Stimulated activated CD8-positive, alpha-beta memory T cell treated with anti-CD3 and anti-CD28 coated beads, Interleukin-4, amount 100 ng/mL, for 4 hours (primary cell): ENCODE measurements at places on chromosomes 7 and 10.

DNA sequence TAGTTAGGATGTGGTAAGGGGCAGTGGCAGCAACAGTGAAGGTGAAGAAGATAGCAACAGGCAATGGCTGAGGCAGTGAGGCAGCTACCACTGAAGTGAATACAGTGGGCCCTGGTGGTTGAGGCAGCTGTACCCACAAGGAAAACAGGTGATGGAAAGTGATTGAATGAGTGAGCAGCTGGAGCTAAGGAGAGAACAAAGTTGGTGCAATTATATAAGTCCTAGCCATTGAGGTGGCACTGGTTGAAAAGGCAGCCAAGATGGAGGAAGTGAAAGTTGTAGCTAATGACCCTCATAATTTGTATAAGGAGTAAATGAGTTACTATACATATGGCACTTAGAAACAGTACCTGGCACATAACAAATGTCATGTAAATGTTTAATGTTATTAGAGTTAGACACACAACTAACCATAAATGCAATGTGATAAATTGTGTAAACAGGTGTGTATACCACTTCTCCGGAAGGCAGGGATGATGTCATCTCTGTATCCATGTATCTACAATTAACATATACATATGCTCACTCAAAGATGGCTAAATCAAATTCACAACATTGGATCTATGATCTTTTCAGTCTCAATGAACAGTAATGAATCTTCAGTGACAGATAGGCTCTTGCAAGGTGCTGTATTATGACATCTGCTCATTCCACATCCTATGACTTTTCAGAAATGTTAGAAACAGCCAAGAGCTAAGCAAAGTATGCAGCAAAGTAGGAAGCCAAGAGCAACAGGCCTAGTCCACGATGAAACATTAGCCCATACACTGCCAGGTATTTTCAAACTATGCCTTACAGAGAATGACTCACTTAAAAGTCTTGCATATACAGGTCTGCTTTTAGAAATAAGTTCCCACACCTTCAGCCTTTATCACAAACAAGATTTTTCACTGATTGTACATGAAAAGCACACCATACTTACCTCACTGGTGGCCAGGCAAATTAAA lies 10.7 kb downstream of the XPNPEP1 start:
- no peak for DNase-seq

- no peak for DNase-seq
Measured at GRCh38 chr10:61975391-61975932, 74.0 kb downstream of the ARID5B start.

GRCh38 chr7:1844951-1845390 lies 174.9 kb downstream of the ELFN1 start:
- DNase-seq = no peak

GRCh38 chr7:102093599-102094315 lies 192.9 kb upstream of the SH2B2 start:
- DNase-seq = no peak

DNA sequence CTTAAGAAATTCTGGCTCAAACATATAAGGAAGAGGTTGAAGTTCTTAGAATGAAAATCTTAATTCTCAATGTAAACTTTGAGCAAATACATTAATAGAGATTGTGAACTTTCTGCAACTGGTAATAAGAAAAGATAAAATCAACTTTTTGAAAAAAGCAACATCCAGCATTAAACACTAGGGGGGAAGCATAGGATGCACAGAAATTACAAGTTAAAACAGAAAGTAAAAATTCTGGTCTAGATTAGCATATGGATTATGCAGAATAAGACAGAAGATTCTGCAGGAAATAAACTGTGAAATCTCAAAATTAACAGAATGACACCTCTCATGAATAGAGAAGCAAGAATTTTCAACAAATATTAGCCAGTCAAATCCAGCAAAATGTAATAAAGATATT lies 38.0 kb upstream of the CAV2 start:
- no peak for DNase-seq

GRCh38 chr10:65528986-65529385 lies 1396.8 kb upstream of the LRRTM3 start:
- DNase-seq = no peak

GRCh38 chr7:141389140-141389796 lies 161.9 kb upstream of the AGK start:
- DNase-seq = no peak

- DNase-seq = no peak
Measured at GRCh38 chr10:7046615-7047014, 364.2 kb downstream of the SFMBT2 start.

DNA sequence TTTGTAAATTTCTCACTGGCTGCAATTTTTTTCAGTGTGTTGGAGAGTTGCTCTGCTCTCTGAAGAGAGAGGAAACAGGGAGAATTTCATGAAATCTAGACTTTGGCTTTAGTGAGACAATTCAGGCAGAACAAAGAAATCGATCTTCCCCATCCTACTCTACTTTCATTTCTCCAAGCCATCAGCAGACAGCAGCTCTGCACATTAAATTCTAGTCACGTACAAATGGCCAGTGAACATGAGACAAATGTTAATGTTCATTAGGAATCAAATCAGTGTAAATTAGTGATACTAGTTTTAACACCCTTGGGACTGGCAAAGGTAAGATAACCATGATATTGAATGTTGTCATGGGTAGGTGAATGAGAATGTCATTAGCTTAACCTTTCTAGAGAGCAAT lies 140.8 kb downstream of the ANLN start:
- no peak for DNase-seq

- no peak for DNase-seq
Measured at GRCh38 chr10:49737474-49738201, 24.5 kb downstream of the OGDHL start.

DNA sequence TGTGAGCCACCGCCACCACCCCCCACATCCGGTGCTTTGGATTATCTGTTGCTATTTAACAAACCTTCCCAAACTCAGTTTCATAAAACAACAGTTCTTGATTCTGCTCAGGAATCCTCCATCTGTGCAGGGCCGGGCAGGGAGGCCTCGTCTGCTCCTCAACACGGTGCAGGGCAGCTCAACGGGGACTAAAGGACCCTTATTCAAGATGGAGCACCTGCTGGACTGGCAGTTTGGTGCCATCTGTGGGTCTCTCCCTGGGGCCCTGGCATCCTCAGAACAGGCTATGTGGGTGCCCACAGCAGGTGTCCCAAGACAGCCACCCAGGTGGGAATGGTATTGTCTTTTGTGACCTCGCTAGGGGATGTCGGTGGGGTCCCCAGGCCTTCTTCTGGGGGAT lies 31.0 kb upstream of the ELFN1 start:
- DNase-seq = no peak

DNA sequence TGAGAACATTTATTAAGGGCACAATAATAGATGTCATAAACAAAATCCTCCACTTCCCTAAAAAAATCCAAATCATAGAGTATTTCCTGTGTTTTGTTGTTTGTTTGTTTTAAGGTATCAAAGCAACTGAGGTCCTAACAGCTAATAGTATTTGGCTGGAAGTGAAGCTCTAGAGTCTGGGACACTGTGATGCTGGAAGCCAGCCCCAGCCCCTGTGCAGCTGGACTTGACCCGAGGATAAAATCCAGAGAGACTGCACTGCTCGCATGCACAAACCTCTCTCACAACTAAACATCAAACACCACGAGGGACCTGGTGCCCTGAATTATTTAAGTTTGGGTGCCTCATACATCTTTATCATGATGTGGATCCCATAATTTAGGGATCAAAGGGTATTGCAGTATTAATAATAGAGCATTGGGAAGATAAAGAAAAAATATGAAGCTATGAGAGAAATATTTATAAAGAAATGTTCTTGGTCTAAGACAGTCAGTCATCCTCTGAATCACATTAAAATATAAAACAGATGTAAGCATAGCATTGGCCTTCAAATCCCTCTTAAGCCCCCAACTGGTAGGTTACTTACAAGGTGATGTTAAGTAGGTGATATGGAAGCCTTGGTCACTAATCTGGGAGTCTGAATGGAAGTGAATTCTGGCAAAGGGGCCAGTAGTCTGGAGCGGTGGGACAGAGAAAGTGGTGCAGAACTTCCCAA lies 44.4 kb downstream of the CUBN start:
- no peak for DNase-seq

- DNase-seq = no peak
Measured at GRCh38 chr10:133460208-133460769, 6.5 kb downstream of the SCART1 start.

DNA sequence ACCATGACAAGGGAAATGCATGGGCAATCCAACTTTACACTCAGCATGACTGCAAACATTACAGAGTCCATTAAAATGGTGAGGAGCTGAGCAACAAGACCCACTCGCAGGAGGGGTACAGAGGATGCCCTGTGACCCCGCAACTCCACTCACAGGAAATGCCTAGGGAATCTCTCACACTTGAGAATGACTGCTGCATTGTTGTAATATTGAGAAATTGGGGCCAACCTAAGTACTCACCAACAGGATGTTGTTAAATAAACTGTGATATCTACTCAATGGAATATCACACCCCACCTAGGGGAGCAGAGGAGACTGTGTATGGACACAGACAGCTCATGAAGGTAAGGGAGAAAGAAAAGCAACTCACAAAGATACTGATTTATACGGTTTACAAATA lies 53.4 kb upstream of the CAMK2B start:
- DNase-seq = no peak

DNA sequence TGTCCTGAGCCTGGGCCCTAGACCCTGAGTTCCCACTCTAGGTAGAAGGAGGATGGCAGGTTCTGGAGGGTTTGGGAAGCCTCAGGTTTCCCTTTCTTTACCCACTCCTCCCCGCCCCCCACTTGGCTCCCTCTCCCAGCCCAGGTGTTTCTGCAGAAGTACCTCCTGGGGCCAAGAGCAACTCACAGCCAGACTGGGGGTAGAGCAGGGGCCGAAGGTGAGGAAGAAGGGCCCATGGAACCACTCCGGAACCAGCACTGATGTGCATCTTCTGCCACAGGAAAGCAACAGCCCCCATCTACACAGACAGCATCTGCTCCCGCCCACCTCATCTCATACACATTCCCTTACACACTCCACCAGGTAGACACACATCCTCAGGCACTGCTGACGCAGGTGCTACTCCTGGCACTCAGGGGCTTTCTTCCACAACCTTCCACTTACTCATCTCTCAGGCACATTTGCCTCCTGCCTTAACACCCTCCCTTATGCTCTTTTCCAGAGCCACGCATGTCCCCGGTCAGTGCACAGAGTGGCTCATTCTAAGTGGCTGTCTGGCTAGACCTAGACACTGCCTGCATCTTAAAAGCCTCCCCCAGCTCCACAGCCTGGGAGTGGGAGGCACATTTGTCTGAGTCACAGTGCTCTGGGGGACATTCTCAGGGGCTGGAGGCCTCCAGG lies 1.8 kb downstream of the EPHB6 start:
- no peak for DNase-seq

DNA sequence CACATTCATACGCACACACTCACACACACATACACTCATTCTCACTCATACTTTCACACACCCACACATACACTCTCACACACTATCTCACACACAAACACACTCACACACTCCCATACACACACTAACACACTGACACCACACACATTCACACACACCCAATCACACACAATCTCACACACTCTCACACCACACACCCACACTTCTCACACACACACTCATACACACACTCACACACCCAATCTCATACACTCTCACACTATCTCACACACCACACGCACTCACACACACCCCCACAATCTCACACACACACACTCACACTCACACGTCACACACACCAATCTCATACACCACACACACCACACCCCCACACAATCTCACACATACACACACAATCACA lies 71.0 kb downstream of the GLRX3 start:
- DNase-seq = no peak

- DNase-seq = no peak
Measured at GRCh38 chr7:40457776-40458480, 323.1 kb downstream of the SUGCT start.

GRCh38 chr7:152956006-152956405 lies 196.5 kb downstream of the ACTR3B start:
- DNase-seq = no peak

GRCh38 chr7:151249034-151249731 lies 689 bp upstream of the SMARCD3 start:
- no peak for DNase-seq

DNA sequence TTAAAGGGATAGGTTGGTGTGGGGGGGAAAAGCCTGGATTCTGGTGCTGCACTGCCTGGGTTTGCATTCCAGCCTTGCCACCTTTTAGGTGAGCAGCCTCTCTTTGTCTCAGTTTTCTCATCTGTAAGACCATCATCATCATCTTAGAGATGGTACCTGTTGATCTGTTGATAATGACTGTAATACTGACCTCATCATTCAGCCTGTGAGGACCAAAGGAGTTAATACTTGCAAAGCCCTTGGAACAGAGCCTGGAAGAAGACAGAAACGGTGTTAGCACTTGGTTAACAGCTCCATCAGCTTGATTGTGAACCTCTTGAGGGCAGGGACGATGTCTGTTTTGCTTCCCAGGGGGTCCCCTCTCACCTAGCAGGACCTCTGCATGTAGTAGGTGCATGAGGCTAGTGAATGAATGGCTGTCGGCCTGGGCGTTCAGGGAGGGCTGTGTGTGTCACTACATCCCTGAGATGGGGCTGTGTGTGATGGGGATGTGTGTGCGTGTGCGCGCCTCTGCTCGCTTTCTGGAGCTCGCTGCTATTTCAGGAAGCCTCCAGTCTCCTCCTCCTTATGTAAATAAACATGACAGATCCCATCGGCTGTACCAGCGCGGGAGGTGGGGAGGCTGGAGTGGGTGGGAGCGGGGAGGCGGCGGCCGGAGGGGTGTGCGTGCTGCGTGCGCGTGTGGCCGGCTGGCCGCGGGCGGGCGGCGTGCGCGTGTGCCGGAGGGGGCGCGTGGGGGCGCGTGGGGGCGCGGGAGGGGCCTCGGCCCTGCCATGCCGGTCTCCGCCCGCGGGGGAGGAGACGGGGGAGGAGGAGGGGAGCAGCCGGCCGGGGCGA lies 61.2 kb downstream of the NEURL1 start:
- no peak for DNase-seq

DNA sequence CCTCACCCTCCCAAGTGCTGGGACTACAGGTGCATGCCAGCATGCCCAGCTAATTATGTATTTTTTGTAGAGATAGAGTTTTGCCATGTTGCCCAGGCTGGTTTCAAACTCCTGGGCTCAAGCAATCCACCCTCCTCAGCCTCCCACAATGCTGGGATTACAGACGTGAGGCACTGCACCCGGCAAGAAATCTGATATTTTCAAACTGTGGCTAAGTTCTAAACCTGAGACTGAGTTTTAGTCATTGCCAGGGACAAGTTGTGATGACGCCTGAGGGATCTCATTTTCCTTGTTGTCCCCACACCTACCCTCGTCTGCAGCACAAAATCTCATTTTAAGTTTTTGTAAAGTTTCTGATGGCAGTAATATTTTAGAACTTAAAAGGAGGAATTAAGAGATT lies 9.8 kb downstream of the AUTS2 start:
- DNase-seq = no peak

- DNase-seq = no peak
Measured at GRCh38 chr7:87670372-87670771, 42.2 kb downstream of the RUNDC3B start.

GRCh38 chr10:73959484-73960243 lies 38.3 kb upstream of the VCL start:
- no peak for DNase-seq

GRCh38 chr7:16590424-16590823 lies 55.1 kb downstream of the ANKMY2 start:
- DNase-seq = no peak
